ENCODE measurements at places on chromosomes 7 and 10.

DNA sequence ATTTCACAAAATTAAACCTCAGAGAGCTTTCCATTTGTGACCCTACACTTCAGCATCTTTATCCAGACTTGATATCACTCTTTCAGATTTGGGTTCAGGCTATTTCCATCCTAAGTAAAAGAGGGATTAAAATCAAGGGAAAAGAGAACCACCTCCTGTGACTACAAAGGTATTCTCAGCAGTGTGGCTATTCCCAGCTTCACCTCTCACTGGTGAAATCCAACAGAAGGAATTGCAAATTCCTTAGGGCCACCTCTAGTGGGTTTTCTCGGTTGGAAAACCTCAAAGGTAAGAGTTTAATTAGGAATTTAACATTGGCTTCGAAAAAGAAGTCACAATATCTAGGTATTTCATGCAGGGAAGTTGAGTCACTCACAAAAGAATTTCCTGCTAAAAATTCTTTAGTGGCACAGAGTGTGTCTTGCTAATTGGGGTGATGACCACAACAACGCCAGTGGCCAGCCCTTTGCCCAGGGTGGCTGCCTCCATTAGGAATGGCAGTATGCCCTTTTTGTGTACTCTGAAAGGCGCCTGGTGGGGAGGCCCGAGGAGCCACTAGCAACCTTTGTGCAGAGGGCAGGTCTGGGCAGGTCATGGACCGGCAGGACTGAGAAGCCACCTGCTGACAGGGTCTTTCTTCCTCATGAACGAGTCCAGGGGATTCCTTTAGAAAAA lies 52.2 kb downstream of the SEM1 start:
- no peak for DNase-seq

DNA sequence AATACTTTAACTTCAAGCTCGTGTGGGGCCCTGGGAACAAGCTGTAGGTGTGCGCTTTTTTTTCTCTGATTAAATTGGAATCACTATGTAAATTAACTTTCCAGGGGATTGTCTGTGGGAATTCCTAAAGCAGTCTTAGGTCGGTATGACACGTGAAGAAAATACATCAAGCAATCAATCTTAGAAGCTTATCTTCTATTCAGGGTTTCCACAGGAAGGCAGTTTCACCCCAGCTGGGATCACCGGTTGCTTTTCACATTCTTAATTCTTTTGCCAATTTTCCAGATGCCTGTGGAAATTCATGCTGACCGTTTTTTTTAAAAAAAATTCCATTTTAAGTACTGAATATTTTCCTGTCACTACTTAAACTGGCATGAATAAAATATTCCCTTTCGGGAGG lies 41.9 kb downstream of the CAMK1D start:
- no peak for DNase-seq

GRCh38 chr7:2645274-2645868 lies 13.6 kb downstream of the TTYH3 start:
- no peak for DNase-seq

GRCh38 chr10:73408978-73409521 lies 4.8 kb downstream of the ANXA7 start:
- no peak for DNase-seq

DNA sequence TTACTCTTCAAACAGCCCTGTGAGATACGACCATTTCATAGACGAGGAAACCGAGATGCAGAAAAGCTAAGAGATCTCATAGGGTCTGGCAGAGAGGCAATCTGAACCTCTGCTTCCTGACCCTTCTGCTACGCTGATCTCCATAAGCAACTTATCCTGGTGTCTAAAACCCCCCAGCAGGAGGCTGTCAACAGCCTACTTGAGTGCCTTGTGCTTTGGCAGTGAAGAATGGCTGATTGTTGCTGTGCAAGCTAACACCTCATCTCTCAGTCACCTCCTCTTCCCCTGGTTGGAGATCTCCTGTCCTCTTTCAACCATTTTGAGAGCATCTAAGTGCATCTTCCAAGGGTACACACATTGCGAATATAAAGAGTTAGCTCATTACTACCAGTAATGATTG lies 86.2 kb downstream of the AOAH start:
- DNase-seq = no peak

- no peak for DNase-seq
Measured at GRCh38 chr7:50349963-50350944, 45.7 kb downstream of the IKZF1 start.

DNA sequence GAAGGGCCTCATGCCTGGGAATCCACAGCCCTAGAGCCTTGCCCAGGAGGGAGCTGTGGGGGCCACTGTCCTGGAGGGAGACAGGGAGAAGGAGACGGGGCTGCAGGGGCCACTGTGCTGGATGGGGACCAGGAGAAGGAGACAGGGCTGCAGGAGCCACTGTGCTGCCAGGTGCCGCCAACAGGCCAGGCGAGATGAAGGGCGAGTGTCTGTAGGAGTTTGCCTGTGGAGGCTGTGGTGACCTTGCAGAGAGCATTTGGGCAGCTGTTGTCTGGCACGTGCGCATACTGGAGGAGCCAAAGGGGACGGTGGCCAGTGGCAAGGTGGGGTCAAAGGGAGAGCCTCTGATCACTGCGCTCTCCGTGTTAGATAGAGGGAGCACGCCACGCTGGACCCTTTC lies 79.2 kb downstream of the NKX6-2 start:
- DNase-seq = no peak

DNA sequence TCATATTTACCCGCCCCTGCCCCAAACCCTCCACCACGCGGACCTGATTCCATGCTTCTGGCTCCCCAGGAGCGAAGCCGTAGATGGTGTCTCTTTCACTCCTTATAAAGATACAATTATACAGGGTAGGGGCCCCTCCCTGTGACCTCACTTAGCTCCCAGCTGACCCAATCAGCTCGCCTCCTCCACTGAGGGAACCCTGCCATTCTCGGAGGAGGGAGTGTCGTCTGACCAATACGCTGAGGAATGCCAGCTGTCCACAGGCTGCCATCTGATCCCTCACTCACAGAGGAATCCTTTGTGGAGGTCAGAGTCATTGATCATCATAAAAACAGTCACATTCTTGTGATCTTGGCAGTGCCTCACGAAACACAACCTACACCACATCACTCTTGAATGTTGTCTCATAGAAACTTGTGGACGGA lies 67.5 kb upstream of the INSIG1 start:
- no peak for DNase-seq

GRCh38 chr10:17249820-17250219 lies 21.8 kb downstream of the VIM start:
- no peak for DNase-seq

- DNase-seq = no peak
Measured at GRCh38 chr7:36464271-36464670, 74.6 kb downstream of the ANLN start.

DNA sequence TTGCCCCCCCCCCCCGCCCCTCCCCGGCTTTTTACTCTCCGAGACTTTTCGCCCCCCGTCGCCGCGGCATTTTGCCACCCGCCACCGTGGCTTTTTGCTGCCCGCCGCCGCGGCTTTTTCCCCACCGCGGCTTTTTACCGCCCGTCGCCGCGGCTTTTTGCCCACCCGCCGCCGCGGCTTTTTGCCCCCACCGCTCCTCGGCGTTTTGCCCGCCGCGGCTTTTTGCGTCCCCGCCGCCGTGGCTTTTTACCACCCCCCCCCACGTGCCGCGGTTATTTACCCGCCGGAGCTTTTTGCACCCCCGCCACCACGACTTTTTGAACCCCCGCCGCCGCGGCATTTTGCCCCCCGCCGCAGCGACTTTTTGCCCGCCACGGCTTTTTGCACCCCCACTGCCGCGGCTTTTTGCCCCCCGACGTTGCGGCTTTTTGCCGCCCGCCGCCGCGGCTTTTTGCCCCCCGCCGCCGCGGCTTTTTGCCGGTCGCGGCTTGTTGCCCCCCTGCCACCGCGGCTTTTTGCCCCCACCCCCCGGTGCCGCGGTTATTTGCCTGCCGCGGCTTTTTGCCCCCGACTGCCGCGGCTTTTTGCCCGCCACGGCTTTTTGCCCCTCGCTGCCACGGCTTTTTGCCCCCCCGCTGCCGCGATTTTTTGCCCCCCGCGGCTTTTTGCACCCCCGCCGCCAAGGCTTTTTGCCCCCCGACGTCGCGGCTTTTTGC lies 461.1 kb downstream of the ZNF33B start:
- DNase-seq = no peak

DNA sequence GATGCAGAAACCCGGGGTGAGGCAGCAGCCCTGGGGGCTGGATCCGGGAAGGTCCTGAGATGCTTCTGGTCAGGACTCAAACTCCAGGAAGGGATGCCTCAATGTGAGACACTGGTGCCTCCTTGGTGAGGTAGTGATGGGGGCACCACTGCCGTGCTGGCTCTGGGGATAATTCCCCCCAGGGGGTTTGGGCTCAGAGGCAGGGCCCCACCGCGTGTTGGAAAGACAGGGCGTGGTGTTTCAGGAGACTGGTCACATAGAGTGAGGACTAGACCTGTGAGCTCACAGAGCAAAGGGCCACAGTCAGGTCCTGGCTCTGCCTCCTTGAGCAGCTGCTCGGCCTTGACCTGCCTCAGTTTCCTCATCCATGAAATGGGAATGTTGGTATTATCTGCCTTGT lies 361.9 kb downstream of the GLRX3 start:
- DNase-seq = no peak

DNA sequence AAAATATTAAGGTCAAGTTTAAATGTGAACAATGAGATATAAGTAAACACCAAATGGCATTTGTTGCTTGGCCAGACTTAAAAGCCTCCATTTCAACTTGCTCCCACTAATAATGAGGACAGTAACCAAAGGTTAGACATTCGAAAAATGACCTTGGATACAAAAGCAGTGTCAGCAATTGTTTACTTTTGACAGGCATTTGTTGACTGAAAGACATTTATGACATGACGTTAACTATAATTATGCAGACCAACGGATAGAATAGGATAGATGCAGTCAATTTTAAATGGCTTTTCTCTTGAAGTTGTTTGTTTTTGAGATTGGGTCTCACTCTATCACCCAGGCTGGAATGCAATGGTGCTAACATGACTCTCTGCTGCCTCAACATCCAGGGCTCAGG lies 6.3 kb upstream of the WNT16 start:
- no peak for DNase-seq

- DNase-seq = no peak
Measured at GRCh38 chr10:129541200-129541599, 74.2 kb downstream of the MGMT start.

DNA sequence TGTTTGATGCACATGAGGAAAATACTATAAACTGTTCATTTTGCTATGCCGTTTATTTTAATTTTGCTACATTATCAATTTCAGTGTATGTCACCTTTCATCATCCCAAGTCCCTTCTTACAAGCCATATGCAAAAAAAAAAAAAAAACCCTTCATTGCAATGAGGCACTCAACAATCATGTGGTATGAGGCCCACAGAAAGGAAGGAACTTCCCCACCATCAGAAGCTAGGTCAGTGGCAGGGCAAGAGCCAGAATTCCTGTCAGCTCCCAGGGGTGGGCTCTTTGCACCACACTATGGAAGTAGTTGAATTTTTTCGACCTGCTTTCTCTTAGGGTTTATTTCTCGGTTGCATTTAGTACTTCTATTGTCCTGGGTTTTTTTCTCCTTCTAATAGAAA lies 75.4 kb downstream of the NOC3L start:
- DNase-seq = no peak

GRCh38 chr7:84237533-84238173 lies 43.1 kb upstream of the SEMA3A start:
- no peak for DNase-seq

GRCh38 chr10:112332022-112332421 lies 41.9 kb upstream of the ACSL5 start:
- no peak for DNase-seq
